Stimulated activated CD8-positive, alpha-beta memory T cell treated with anti-CD3 and anti-CD28 coated beads, Interleukin-12 subunit alpha, Interleukin-12 subunit beta, amount 100 ng/mL, for 1 hour (primary cell): ENCODE measurements at places on chromosomes 4 and X.

DNA sequence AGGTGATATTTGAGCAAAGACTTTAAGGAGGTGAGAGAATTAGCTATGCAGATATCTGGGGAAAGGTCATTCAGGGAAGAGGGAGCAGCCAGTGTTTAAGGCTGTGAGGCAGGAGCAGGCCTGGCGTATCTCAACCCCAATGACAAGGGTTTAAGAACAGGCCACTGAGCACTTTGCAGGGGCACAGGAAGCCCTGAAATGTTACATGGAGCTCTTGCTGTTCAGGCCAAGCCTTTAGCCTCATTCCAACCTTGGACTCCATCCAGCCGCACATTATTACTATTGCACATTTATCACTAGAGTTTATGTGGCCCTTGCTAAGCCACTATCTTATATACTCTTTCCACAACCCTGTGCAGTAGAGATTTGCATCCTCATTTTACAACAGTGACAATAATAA is 114.0 kb downstream of the EFNB1 start:
- no peak for DNase-seq

DNA sequence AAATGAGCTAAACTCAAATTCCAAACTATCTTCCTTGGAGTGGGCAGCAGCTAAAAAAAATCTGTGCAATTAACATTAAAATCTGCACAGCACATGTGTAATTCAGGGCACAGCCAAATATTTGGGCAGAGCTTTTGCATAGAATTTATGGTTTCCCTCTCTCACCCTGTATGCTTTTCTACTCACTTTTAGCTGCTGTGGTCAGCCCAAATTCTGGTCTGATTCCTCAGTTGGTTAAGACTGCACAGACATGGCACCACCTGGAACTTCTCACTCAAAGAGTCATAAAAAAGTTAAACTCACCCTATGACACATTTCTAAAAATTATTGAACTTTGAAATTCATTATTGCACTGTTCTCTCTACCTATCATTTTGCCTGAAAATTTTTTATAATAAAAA is 4.9 kb upstream of the PLK4 start:
- no peak for DNase-seq

DNA sequence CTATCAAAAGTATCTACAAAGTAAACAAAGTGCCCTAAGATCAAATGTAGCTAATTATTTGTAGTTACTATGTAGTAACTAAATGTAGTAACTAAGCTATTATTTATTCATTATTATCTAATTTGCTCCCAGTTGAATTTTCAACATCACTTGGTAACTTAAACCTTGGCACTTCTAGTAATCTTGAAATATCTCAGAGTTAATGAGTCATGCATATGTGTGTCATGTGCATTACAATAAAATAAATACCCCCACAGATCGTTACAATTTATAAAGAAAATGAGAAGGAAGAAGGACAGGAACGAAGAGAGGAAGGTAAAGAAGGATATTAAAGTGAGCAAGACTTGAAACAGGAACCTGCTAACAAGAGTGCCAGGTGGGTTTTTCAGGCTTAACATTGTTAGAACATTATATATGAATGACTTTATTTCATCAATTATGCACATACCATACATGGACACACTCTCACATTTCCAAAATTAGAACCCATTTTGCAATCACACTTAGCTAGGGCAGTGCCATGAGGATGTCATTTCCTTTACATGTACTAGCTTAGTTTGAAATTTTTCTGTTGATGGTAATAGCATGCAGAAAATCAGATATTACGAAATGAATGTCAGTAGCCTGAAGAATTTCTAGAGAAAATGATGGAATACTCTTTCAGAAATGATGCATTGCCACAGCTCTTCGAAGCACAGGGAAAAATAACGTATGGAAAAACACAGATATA is 1670.4 kb upstream of the AGA start:
- DNase-seq, result no peak

GRCh38 chr4:154490583-154491340 is 837 bp downstream of the DCHS2 start:
- DNase-seq, result no peak

DNA sequence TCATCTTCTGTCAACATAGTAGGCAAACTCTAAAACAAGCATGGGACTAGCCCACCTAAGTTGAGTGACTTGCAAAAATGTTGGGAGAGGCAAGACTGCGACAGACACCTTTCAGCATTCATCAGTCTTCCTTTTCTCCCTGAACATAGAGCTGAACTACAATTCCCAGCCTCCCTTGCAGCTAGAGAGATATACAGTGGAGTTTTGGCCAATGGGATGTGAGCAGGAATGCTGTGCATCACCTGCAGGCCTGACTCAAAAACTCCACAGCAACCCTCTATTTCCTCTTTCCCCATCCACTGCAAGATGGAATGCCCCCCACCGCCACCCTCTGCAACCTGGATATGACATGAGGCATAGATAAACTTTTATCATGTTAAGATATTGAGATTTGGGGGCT is 66.5 kb downstream of the PDHA1 start:
- no peak for DNase-seq

DNA sequence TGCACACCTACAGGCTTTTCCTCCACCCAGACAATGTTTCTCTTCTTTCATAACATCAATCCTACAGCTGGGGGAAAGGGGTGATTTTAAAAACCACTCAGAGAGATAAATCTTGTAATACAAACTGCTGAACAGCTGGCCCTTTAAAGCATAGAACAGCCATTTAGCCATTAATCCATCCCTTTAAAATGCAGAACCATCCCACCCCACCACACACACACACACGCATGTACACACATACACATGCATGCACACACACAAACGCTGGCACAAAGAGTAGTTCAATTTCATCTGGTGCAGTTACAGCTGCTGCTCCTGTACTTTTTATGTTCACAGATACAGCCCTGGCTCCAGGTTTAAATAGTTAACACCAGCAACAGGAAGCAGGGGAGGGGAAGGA is 426.1 kb downstream of the MID1IP1 start:
- DNase-seq, result no peak

DNA sequence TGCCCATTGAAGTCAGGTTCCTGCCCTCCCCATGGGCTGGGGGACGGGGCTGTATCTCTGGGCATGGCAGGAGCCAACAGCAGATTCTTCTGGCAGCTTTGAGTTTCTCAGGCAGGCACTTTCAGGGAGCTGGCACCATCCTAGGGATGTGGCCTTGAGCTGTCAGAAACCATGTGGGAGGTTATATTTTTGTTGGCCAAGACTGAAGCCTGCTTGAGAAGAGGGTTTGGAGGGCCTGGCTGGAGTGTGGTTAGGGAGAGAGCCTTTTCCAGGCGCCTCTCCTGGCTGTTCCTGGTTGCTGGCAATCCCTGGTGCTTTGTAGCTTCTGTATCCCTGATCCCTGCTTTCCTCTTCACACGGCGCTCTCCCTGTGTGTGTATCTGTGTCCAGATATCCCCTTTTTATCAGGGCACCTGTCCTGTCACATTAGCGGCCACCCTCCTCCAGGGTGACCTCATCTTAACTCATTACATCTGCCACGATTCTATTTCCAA is 30.6 kb upstream of the SORCS2 start:
- no peak for DNase-seq

GRCh38 chr4:82905205-82905604 is 4.7 kb downstream of the THAP9 start:
- DNase-seq, result no peak

- DNase-seq, result no peak
Observed at GRCh38 chrX:50430917-50431575, 39.6 kb downstream of the DGKK start.

- DNase-seq, result no peak
Observed at GRCh38 chrX:112164420-112164819, 81.8 kb upstream of the TRPC5 start.

GRCh38 chrX:110087485-110088356 is 84.8 kb downstream of the TMEM164 start:
- no peak for DNase-seq
